Prostate gland (tissue), 2 donors: ENCODE measurements at places on chromosomes 2 and 18.

GRCh38 chr2:12046641-12047040, 300.2 kb downstream of the LPIN1 start:
- DNase-seq, result no peak

- no peak for DNase-seq
Observed at GRCh38 chr2:187422282-187422681, 25.8 kb downstream of the CALCRL start.

DNA sequence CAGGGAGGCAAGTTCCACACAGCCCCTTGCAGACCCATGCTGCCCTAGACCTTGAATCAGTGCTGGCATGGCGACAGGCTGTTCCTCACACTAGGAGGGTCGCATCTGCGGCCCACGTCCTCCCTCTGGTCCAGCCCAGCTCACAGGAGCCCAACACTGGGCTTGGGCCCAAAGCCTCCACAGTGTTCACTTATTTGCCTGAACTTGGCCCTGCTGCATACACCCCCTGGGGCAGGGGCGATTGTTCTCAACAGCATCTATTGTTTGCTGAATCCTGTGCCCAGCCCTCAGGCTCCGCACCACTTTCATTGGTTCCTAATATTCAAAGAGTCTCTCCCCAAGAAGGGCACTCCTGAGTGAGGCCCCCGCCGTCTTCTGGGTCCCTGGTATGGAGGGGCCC, 90.7 kb downstream of the ZBTB7C start:
- DNase-seq, result no peak

DNA sequence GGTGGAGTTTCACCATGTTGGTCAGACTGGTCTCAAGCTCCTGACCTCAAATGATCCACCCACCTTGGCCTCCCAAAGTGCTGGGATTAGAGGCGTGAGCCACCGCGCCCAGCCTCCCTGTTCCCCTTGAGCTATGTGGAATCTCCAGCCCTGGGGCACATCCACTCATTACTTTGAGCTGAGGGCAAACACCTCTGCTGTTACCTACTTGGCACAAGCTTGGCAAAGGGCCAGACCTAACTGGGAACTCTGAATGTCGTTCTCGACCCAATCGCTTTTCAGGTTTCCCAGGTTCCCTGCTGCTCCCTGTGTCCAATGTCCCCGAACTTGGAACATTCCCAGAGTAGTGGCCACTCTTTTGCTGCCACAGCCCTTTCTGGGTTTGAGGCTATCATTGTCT, 40.6 kb downstream of the CHST10 start:
- no peak for DNase-seq

DNA sequence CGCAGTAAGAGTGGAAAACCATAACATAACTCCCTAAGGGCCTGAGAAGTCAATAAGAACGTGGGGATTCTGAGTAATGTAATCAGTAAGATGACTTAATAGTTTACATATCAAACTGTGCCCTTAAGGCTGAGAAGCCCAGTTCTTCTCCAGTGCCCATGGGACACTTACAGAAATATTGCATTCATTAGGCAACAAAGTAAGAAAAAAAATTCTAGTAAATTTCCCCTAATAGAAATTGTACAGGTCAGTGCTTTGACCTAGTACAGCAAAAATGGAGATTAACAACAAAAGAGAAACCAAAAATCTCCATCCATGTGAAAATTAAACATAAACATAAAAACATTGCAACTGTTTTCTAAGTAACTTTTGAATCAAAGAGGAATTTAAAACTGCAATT, 139.8 kb upstream of the HS6ST1 start:
- no peak for DNase-seq

GRCh38 chr2:23533338-23533695, 148.3 kb downstream of the KLHL29 start:
- peak; percentile 25 for DNase-seq

DNA sequence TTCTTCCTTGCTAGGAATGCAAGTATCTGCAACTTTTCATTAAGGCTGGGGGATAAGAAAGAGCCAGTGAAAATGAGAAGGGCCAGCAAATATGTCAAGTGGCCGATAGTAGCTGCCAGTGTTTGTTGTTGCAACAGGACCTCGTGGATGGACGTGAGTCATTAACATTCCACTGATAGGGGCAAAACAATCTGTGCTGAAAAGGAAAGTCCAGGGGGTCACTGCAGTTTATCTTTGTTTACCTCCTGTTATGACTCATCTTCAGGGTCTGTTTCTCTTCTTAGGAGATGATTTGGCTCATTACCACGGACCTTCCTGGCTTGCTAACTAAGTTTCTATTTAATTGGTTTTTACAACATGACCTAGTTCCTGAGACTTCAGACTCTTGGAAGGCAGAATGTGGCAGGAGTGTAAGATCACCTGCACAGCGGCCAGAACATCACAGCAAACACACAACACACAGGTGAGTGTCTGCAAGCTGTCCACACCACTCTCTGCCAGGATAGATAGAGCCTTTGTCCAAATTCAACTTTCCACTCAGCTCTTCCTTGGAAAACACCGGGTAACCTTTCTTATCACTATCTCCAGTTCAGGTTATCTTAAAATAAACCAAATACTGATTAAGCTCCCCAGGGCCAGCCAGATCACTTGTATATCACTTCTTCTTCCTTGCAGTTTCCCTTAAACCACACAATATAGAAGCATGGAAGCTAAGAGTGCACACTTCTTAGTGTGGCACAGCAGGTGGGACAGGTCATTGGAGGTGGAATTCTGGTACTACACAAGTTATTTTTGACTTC, 157.5 kb upstream of the LMAN1 start:
- no peak for DNase-seq

- DNase-seq, result no peak
Observed at GRCh38 chr18:69588301-69588700, 187.6 kb downstream of the DOK6 start.

- DNase-seq, result no peak
Observed at GRCh38 chr2:178512484-178512883, 32.2 kb downstream of the PLEKHA3 start.

- no peak for DNase-seq
Observed at GRCh38 chr2:1309507-1309906, 103.8 kb upstream of the TPO start.

- no peak for DNase-seq
Observed at GRCh38 chr2:222673883-222674282, 2.4 kb downstream of the MOGAT1 start.

DNA sequence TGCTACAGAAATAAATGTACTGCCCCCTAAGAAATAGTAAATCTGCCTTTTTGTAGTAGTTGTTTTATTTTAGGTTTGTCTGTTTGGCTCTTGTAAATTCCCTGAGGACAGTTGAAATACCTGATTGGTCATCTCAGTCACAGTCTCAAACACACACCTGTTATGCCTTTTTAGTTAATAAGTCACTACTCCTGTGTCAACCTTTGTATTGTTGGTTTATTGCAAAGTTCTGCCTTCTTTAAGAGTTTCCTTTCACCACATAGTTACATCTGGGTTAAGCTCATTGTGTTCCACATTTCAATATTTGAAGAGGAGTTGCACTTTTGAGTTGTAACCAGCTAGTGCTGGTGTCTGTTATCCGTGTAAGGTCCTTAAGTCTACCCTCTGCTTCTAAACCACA, 198.7 kb downstream of the CCDC85A start:
- no peak for DNase-seq

DNA sequence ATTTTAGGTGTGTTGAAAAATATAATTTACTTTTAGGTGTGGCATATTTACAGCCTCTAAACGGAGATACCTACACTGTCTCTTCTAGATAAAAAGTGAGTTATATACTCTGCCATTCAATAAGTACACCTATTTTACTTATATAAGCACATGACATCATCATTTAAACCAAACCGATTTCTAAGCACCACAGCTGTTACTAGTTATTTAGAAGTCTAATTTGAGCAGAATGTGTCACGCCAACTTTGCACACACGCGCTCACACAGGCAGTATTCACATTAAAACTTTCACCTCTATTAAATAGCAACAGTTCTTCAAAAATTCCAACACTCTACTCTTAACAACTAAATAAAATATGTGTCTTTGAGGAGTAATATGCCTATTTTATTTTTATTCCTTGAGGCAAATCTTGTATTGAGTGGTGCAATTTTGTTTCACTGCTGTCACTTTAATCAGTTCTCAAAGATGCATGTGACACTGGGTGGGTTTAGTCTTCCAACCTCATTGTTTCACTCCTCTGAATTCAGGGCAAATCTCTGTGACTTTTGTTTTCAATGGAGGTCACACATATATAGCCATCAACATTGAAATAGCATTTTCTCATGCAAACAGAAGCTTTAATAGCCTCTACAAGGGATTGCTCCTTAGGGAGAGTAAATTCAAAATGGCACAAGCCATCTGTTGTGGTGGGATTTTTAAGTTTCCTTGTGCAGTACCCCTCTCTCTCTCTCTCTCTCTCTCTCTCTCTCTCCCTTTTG, 721.0 kb downstream of the PLCL1 start:
- DNase-seq, result no peak

GRCh38 chr2:23420091-23420839, 35.3 kb downstream of the KLHL29 start:
- DNase-seq, result no peak

DNA sequence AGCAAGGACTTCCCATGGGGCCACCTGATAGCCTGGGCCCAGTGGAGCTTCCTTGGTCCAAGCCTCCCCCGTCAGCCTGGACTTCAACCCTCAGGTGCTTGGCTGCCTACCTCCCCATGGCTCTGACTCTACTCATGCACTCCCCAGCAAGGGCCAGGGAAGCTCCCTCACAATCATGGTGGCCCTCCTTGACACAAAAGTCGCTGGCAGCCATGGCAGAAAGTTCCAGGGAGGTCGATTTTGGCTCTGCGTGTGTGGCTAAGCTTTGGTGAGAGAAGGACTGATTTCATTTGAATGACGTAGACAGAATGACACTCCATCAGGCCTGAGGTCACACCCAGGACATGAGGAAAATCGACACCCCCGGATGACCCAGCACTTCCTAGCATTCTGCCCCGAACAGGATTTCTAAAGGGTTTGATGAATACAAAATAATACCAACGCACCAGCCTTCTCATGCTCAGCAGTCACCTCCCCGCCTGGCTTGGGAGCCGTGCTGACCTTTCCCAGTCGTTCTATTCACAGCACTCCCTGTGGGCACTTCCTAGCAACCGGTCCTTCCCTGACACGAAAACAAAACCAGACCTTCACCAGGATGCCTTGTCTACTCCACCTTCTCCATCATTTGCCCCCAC, 52.7 kb downstream of the LBH start:
- DNase-seq, result no peak
